ENCODE measurements at places on chromosomes 7 and 10. TPM values are rescaled to one million over a fixed set of nuclear protein-coding genes. Genes with fewer than 3 reads are reported as not detected.

AGMO gene
- 1.1 TPM for total RNA-seq

COX19 gene
- total RNA-seq = 5.1 TPM

BEND7 gene
- 9.5 TPM for total RNA-seq

NUP205 gene
- total RNA-seq = 50.9 TPM

ALDH18A1 gene
- 48.7 TPM for total RNA-seq

ESYT2 gene
- total RNA-seq = 87.3 TPM

PILRB gene
- total RNA-seq = 26.6 TPM

RSPH10B2 gene
- total RNA-seq = not detected

CRHR2 gene
- not detected for total RNA-seq

CALHM3 gene
- total RNA-seq = 0.31 TPM

MYPN gene
- total RNA-seq = 2.3 TPM

TACC2 gene
- total RNA-seq = 86.3 TPM

SEMA3C gene
- total RNA-seq = 63.0 TPM

SPDYE1 gene
- not detected for total RNA-seq

PKD2L1 gene
- total RNA-seq = 0.06 TPM

BLNK gene
- not detected for total RNA-seq

EVX1 gene
- 0.19 TPM for total RNA-seq

GSTO2 gene
- 2.3 TPM for total RNA-seq

ANKRD30A gene
- 1.0 TPM for total RNA-seq

ZNF727 gene
- total RNA-seq = not detected

CHAT gene
- not detected for total RNA-seq

CEP55 gene
- total RNA-seq = 104 TPM

CHRM2 gene
- total RNA-seq = not detected

EGFR gene
- total RNA-seq = 108 TPM

PAPOLB gene
- total RNA-seq = not detected

PAX4 gene
- not detected for total RNA-seq

PDK4 gene
- 9.4 TPM for total RNA-seq

RHEB gene
- 138 TPM for total RNA-seq

ADD3 gene
- 4.5 TPM for total RNA-seq

KCND2 gene
- not detected for total RNA-seq

HACD1 gene
- 46.9 TPM for total RNA-seq

WEE2 gene
- not detected for total RNA-seq

FAM13C gene
- not detected for total RNA-seq

SFTPA1 gene
- total RNA-seq = not detected

NUTM2E gene
- total RNA-seq = 0.40 TPM

NKX1-2 gene
- total RNA-seq = 0.07 TPM

SHTN1 gene
- total RNA-seq = 24.8 TPM

NACAD gene
- total RNA-seq = 0.35 TPM

CLDN4 gene
- 7.0 TPM for total RNA-seq
